ENCODE measurements at places on chromosomes 4 and X.
A peak's percentile ranks its signal among the peaks of the same experiment; 100 is the strongest.

DNA sequence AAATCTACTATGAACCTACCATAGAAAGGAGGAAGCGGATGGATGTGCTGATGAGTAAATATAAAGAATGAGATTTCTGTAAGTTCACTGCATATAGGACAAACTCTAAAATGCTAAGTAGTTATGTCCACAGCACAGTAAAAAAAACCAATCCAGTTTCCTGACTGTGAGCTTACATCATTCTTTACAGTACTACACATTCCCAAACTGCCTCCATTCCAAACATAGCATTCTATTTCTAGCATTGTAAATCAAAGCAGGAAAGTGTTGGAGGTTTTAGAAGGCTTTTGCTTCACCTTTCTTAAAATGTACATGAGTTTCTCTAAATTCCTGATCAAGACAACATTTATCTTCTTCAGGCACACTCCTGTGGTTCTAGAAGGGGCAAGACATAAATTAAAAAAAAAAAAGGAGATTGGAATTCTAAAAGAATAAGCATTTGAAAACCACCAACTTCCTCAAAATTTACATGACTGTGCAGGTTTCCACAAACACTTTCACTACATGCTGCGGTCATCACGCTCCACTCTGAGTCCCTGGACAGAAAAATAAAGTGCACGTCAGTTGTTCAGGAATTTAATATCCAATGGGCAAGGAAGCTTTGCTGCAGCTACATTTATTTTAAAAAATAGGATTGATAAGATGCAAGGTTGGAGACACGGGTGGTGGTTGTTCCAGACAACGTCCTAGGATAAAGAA, 297.6 kb upstream of the STS start:
- no peak for DNase-seq

GRCh38 chrX:334971-335757, 16.6 kb upstream of the GTPBP6 start:
- DNase-seq = no peak

GRCh38 chr4:8198206-8198905, 734 bp upstream of the SH3TC1 start:
- peak; percentile 61 for DNase-seq

DNA sequence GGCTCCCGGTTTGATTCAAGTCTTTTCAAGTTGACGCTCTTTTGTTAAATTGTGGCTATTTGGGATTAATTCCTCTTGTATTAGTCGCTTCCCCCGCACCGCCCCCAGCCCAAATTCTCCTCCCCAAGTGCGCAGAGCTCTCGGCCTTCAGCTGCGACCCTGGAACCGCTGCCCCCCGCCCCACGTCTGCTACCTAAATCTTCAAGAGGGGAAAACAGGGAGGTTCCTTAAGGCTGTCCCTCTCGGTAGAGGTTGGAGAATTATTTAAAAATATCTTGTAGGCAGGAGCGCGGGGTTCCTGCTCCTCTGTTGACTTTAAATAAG, 860 bp upstream of the RPS6KA3 start:
- no peak for DNase-seq

DNA sequence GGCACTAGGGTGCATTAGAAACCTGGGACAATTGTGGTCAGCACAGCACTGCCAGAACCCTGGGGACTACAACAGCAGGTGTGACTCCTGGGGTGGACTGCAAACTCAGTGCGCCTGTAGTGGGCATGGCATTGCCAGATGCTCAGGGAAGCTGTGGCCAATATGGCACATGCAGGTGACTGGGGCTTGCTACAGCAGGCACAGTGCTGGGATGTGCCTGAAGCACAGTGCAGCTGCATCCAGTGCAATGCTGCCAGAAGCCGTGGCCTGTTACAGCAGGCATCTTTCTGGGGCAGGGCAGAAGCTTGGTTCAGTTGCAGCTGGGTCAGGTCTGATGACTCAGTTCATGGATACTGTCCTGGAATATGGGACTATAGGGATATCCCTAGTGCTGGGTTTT, 445.8 kb downstream of the CCSER1 start:
- no peak for DNase-seq

DNA sequence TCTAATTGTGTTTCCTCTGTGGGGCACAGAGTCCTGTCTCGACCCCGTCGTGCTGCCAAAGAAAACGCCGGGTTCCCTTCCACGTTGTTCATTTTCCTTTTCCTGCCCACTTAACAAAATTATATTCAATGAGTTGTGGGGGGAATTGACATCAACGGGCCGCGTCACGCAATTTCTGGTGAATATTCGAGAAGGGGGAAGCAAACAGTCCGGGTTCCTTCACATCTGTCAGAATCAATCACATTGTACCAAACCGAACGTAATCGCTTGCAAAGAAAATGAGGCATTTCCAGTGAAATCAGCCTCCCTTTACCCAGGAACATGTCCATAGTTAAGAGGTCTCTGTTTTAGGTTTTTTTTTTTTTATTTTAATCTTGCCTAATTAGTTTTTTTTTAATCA, 243.5 kb downstream of the SHOX start:
- DNase-seq = no peak

- no peak for DNase-seq
Measured at GRCh38 chr4:165757451-165757850, 115.6 kb upstream of the TLL1 start.

GRCh38 chr4:118836301-118837120, 585 bp upstream of the SEC24D start:
- DNase-seq = peak; percentile 77

DNA sequence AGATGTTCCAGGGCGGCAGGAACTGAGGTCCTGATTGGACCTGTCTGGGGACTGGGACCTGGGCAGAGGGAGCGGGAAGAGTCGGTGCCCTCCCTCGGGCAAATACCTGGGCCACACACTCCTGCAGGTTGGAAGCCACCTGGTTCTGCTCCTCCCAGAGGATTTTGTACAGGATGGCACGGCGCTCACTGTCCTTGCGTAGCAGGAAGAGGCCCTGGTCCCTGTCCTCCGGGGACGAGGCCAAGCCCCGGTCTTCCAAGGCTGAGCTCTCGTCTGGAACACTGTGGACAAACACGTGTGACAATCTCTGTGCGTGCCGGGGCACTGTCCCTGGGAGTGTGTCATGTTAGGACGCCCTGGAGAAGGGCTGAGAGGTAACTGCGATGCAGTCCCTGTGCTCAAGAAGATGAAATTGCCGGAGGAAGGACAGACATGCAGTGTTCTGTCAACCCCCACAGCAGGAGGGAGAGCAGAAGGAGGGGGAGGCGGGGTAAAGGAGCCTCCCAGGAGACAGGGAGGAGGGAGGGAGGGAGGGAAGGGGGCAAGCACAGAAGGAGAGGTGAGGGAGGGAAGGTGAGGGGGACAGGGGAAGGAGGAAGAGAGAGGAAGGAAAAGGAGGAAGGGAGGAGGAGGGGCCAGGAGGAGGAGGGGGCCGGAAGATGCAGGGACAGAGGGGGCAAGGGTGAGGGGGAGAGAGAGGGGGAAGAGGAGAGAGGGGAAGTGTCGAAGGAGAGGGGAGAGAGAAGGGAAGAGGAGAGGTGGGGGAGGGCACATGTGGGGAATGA, 29.0 kb downstream of the PDHA1 start:
- peak; percentile 61 for DNase-seq

DNA sequence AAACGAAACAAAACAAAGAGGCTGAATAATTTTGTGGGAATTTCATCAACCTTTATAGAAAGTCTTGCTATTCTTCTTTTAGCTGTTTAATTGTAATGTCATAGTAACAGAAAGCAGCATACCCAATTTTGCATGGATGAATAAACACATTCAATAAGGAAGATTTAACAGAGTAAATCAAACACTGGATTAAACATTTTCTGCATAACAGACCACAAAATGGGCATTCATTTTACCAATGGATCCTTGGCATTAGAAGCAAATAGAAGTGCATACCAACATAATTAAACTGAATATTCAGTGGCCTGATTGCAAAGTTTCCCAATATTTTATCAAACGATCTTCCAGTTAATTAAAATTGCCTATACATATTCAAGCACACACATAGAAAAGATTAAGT, 4.4 kb upstream of the CHM start:
- no peak for DNase-seq

DNA sequence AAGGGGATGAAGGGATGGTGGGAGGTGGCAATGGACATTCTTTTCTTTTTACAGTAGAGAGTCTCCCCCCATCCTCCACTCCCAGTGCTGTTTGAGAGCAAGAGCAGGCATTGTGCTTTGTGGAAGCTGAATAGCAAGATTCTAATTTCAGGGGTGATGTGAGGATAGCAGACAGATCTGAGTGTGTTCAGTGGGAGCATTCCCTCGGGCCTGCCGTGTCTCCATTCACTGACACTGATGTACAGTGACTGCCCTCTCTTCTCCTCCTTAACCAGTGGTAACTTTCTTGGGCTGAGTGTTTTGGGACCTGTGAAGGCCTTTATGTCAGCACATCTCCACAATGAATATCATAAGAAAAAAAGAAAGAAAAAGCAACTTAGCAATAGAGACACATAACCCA, 396.6 kb upstream of the RPS6KA3 start:
- no peak for DNase-seq

DNA sequence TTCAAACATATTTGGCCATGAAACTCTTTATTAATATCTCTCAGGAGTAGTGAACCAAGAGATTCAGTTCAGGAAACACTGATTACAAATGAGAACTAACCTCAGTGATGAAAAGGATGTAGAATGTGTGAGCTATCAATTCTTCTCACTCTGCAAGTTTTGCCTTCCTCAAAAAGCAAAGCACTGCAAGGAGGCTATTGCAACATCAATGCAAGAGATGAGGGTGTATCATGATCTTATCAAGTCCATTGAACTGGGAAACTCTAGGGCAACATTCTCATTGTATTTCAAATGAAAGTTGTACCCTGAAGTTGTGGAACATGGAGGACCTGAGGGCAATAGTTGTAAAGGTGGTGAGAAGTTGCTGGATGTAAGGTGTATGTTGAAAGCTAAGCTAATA, 56.4 kb upstream of the VEGFC start:
- DNase-seq = no peak

DNA sequence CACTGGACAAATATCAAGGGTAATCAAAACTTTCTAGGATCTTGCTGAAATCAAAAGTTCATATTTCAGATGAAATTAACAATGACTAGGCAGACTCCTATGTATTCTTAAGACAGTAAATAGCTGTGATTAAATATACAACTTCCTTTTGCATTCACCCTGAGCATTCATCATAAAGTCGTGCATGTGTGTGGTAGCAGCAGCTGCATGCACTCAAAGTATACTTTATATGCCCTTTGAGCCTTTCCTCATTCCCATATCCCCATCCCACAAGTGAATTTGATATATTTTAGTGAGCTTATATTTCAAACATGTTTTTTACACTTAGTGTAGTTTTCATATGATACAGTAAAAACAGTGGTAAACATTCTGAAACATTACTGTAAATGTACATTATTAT, 959.0 kb downstream of the C4orf33 start:
- DNase-seq = no peak

DNA sequence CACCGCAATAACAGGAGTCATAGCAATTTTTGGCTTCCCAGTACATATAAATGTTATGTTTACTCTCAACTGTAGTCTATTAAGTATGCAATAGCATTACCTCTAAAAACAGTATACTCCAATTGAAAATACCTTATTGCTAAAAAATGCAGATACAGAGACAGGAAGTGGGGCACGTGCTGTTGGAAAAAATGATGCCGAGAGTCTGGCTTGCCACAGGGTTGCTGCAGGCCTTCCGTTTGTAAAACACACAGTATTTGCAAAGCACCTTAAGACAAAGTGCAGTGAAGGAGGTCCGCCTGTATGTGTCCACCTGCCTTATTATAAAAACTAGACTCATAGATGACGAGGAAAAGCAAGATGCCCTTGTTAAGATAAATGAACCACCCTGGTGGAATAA, 23.5 kb downstream of the CD99 start:
- no peak for DNase-seq

DNA sequence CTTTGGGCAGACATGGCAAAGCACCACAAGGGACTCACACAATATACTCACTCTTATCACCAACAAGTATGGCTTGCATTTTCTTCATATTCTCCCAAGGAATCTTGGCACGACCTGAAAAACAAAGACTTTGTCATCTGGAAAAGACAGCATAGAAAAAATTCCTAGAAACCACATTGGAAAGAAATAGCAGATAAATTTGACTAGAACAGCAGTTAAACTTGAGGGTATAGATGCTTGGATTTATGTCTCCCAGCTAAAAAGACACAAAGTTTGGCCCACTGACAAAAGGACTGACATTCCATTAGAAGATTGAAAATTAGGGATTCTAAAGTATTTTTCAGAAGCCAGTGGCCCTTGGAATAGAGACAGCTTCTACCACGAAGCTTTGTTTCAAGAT, 6.9 kb upstream of the VEGFC start:
- DNase-seq = no peak

DNA sequence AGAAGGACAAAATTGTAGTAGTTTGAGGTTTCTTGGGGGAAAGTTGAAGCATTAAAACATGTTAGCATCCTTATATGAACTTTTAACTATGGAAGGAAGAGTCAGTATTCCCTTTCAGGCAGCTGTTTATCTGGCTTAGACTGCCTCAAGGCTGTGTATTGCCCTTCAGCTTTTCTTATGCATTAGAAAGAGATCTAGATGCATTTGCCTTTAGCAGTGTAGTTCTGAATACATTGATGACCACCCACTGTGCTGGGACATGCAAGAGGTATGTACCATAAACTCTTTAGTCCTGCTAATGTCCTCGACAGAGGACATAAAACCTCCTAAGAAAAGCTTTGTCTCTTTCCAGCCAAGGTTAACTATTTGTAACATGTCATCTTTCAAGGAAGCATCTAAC, 2.9 kb downstream of the FAM200B start:
- no peak for DNase-seq

GRCh38 chrX:17174671-17175070, 200.3 kb upstream of the NHS start:
- no peak for DNase-seq

DNA sequence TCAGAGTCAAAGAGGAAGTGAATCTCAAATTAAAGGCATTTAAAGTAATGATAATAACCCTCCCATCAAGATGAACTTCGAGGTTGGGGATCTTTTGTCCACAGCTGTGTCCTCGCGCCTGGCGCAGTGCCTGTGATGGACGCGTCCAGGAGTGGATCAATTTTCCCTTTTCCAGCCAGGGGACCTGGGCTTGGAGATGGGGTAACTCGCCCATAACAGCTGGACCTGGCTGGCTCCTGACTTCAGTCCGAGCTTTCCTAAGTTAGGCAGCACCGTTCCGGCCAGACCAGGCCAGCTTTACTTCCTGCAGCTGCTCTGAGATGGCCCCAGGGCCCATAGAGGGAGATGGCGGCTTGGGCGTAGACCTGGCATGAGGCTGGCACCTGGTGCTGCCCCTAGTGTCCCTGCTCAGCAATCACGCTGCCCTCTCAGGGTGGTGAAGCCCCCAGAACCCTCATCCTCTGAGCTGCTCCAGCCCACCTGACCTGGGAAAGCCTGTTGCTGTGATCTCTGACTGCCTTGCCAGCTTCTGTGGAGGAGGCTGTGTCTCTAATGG, 23.9 kb downstream of the ADRA2C start:
- DNase-seq = no peak

GRCh38 chrX:4754878-4755604, 1041.6 kb upstream of the PRKX start:
- no peak for DNase-seq
